ENCODE measurements at places on chromosomes 2 and 18.

- no peak for DNase-seq
Observed at GRCh38 chr2:25063876-25064660, 22.2 kb downstream of the EFR3B start.

GRCh38 chr2:30396436-30397232 lies 50.4 kb upstream of the LCLAT1 start:
- DNase-seq, result no peak

DNA sequence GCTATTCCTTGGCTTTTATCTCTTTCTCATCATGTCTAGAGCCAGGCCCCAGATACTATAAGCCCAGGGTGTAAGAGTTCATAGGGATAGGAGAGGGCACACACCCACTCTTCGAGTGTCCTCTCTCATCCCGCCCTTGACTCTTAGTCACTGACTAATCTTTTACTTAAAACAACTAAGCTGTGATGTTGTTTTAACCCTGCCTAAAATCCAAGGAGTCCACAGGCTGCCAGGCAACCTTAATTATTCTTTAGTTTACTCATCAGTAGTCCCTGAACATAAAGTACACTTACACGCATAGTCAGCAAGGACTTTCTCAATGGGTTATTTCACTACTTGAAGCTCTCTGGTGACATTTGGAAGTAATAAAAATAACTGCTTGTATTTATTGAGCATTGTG lies 28.4 kb downstream of the GREB1L start:
- peak; percentile 46 for DNase-seq

DNA sequence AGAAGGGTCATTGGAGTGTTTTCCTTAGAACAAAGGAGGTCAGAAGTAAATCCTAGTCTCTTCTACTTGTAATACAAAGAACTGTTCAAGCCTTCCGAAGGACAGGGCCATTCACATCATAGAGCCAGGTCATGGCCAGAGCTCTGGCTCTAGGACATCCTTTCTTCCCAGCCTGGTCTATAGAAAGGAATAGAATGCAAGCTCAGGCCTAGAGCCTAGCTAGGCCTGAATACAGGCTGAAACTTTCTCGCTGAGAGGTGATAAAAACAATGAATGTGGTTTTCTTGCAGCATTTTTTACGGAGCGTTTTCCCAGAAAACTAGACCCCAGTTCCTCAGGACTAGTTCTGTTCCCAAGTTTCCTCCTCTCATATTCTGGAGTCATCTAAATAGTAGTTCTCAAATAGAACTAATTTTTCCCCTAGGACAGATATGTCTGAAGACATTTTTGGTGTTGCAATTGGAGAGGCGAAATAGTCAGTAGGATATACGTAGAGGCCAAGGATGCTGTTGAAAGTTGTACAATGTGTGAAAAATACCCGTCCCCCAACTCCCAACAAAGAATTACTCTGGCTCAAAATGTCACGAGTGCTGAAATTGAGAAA lies 6.8 kb downstream of the UGT1A6 start:
- no peak for DNase-seq

- no peak for DNase-seq
Observed at GRCh38 chr2:195594919-195595694, 61.9 kb upstream of the SLC39A10 start.

DNA sequence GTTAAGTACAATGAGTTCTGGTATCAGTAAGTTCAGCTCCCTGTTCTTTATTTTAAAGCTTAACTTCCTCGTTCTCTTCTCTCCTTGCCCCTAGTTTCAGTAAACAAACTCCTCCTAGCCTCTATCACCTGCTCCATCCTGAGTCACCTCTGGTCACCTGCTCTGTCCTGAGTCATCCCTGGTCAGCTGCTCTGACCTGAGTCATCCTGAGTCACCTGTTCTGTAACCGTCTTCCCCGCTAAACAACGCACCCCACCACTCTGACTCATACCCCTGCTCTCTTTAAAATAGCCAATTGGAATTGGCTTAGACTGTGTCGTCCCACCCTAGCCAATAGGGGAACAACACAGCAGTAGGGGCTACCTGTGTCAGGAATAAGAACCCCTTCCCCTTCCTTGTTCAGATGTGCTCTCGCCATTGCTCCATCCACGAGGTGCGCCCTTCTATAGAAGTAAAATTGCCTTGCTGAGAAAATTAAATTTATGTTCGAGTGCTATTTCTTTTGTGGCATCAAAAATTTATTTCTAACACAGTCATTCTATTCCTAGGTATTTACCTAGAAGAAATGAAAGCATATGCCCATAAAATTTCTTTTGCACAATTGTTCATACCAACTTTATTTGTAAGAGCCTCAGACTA lies 24.9 kb upstream of the RMND5A start:
- DNase-seq, result no peak

GRCh38 chr2:219722276-219722879 lies 94.9 kb downstream of the SLC4A3 start:
- DNase-seq, result peak; percentile 62

DNA sequence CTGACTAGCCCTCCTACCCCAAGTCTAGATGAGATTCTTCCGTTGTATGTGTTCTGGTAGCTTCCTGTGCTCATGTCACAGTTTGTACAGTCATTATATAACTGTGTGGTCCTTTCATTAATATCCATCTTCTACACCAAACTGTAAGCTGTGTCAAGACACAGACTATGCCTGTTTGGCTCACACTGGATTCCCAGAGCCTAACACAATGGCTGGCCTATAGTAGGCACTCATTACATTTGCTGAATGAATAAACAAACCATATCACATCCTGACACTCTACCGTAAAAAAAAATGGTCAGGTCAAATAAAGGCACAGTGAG lies 72.6 kb downstream of the ANKRD44 start:
- DNase-seq, result no peak

DNA sequence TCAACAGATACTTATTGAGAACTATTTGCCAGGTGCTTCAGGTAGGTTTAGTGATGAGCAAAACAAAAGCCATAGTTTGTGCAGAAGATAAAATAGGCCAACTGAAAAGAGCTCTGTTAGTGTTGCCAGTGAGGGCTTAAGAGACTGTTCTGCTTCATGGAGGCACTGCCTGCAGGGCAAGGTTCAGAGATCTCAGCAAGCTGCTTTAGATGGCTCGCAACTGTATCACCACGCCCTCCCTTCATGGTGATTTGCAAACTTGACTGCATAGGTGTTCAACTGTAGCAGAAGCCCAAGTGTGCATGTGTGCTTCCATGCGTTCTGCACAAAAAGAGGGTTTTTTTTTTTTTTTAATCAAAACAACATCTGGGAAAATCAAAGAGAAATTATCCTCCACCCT lies 84.5 kb downstream of the RAPH1 start:
- DNase-seq, result no peak

DNA sequence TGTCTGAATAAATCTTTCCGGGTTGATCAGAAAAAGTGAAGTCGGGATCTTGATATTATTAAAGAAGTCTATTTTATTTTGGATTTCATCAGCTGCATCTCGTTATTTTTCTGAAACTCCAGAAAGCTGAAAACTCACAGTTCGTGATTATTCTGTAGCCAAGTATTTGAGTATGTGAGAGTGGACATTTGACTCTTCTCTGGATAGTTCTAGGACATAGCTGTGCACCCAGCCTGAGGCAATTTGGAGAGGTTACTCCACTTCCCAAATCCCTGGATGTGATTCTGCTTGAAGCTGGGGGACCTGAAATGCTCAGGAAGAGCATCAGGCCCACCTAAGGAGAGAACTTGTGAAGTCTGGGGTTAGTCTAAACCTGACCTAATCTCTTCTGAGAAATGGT lies 117.6 kb upstream of the PID1 start:
- DNase-seq, result no peak

- no peak for DNase-seq
Observed at GRCh38 chr2:219707496-219708285, 80.3 kb downstream of the SLC4A3 start.

GRCh38 chr2:101545950-101546349 lies 71.0 kb upstream of the RFX8 start:
- DNase-seq, result no peak

DNA sequence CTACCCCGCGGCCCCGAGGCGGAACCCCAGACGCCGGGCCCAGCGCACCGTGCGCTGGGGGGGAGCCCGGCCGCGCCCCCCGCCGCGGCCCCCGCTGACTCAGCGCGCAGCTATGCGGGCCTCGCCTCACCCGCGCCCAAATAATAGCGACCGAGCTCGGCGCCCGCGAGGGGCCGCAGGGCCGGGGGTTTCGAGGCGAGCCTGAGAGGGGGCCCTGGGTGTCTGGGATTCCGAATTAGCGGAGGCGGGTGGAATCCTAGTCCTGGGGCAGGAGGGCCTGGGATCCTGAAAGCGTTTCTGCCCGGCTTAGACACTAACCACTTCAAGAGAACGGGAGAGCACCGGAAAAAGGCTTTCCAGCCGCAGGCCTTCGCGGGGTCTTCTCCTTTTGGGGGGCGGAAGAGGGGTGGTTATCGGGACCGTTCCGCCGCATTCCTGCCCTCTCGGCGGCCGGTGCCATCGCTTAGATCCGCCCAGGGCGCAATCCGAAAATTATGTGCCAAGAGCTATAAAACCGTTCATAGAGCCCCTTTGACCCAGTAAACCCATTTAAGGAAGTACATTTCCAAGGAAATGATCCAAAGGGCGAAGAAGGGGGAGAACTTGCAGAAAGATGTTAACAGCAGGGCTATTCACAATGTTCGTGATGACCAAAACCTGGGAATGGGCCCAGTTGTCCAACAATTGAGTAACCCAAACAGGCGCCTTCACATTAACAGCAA lies 681 bp upstream of the ROCK2 start:
- DNase-seq, result peak; percentile 79
